ENCODE measurements at places on chromosomes 2 and 18.

DNA sequence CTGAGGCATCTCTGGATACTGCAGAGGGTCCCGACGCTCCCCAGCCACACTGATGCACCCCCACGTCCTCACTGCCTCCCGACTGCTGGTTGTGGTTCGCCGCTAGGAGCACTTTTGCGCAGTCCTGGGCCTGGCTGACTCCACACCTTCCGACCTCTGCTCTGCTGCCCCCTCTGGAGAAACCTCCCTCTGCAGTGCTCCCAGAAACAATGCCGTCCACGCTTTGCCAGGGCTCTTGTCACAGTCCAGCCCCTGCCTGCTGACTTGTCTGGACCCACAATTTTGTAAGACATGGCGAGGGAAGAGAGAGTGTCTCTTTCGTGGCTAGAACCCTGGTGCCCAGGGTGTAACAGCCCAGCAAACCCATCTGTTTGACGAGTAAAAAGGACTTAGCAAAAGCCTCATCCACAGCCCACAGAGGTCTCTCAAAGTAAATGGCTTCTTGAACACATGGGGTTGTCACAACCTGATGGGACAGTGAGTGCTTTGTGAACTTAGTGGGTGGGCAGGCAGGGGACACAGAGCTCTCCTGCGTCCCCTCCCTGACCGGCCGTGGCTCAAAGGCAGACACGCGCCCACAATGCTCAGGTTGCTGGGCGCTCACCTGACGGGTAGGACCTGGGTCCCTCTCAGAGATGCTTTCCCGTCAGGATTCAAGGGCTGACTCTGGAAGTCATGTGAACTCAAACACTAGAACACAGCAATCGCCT lies 4.0 kb downstream of the COPS9 start:
- DNase-seq = no peak

GRCh38 chr2:189609853-189610252 lies 29.3 kb upstream of the SLC40A1 start:
- no peak for DNase-seq

- no peak for DNase-seq
Measured at GRCh38 chr2:232628466-232629128, 4.8 kb upstream of the EFHD1 start.

GRCh38 chr2:177489719-177490301 lies 97.2 kb downstream of the AGPS start:
- DNase-seq = peak; percentile 23

GRCh38 chr18:68288408-68288807 lies 426.5 kb downstream of the TMX3 start:
- no peak for DNase-seq
